Myocyte (in vitro differentiated cells): ENCODE measurements at places on chromosomes 6 and 20.

DNA sequence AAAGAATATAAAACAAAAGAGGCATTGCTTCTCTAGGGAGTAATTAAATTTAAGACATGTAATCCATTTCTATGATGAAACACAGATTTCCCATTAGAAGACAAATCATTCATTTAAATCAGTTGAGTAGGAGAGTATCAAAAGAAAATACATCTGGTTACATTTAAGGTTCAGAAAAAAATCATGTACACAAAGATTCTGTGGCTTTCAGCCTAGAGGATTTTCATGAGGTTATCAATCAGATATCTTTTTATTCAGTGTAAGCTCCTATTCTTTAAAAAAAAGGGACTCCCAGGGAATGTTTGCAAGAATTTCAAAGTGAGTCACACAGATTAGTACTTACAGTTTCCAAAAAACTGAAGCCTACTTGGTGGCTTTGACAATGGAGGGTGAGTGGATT lies 24.9 kb downstream of the COL21A1 start:
- DNase-seq, result no peak

DNA sequence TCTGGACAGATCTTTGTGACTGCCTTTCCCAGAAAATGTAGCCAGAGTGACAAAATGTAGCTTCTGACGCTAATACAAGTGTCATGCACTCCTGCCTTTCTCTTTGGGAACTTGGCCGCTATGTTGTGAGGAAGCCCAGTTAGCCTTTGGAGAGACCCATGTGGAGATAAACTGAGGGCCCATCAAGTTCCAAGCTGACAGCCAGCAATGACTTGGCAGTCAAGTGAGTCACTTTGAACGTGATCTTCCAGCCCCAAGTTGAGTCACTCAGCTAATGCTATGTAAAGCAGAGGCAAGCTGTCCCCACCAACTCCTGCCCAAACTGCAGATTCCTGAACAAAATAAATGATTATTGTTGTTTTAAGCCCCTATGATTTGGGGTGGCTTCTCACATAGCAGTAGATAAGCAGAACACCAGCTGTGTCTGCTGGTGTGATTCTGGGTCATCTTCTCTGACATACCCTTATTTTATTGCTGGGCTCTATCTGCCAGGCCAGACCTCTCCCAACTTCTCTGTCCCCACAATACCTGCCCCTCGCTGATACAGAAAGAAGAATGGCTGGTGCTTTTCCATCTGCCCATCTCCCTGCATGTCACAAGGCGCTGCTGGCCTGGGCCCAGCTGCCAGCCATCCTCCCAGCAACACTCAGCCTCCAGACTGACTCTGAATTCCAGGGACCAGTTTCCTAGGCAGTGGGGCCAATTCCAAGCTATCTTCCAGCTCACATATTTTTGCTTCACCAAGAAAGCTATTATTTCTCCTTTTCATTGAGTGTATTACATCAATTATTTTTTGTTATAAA lies 274.8 kb downstream of the LRFN2 start:
- no peak for DNase-seq

- DNase-seq, result peak; percentile 66
Observed at GRCh38 chr6:29705389-29706231, 17.6 kb upstream of the HLA-F start.

GRCh38 chr20:34644951-34645350 lies 31.9 kb downstream of the PIGU start:
- DNase-seq, result no peak
